D341Med (cell line): ENCODE measurements at places on chromosomes 12 and 14.
A peak's percentile ranks its signal among the peaks of the same experiment; 100 is the strongest.

DNA sequence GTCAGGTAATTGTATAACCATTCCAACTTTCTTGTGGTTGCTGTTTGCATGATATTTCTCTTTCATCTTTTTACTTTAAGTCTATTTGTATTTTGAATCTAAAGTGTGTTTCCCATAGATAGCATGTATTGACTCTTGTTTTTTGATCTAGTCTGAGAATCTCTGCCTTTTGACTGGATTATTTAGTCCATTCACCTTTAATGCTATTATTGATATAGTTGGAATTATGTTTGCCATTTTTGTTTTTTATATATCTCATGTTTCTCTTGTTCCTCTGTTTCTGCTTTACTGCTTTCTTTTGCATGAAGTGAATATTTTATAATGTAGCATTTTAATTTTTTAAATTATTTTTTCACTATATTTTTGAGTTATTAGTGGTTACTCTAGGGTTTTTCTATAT, 103.9 kb upstream of the PMCH start:
- DNase-seq = no peak

- no peak for DNase-seq
Observed at GRCh38 chr12:3071107-3071506, 6.1 kb upstream of the TSPAN9 start.

- DNase-seq = peak; percentile 53
Observed at GRCh38 chr14:34324363-34324795, 137.7 kb downstream of the SPTSSA start.

DNA sequence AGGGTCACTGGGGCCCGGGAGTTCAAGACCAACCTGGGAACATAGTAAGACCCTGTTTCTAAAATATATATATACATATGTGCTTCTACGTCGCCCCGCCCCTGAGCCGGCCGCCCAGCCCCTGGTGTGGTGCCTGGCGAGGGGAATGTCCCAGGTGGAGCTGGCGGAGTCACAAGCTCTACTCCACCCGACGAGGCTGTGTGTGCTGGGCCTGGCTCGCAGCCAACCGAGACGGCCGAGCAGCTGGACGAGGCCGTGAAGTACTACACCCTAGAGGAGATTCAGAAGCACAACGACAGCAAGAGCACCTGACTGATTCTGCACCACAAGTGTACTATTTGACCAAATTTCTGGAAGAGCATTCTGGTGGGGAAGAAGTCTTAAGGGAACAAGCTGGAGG, 22.1 kb upstream of the ITPK1 start:
- no peak for DNase-seq

GRCh38 chr14:74612350-74613021, 449 bp upstream of the LTBP2 start:
- DNase-seq = peak; percentile 97

GRCh38 chr14:94066089-94066676, 14.8 kb downstream of the DDX24 start:
- no peak for DNase-seq

DNA sequence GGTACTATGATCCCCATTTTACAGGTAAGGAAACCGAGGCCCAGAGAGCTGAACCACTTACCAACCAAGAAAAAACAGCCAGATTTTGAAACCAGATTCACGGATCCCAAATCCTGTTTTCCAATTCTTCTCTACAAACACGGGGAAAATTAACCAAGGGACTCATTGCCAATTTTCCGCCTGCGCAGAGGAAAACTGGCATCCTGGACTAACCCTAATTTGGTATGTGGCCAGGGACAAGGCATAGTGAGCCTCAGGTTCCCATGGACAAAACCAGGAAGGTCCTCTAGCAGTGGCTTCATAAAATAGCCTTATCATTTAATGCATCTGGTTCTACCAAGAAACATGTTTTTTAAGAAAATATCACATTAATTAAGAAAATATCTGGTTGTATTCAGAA, 517.3 kb downstream of the MED13L start:
- DNase-seq = no peak

DNA sequence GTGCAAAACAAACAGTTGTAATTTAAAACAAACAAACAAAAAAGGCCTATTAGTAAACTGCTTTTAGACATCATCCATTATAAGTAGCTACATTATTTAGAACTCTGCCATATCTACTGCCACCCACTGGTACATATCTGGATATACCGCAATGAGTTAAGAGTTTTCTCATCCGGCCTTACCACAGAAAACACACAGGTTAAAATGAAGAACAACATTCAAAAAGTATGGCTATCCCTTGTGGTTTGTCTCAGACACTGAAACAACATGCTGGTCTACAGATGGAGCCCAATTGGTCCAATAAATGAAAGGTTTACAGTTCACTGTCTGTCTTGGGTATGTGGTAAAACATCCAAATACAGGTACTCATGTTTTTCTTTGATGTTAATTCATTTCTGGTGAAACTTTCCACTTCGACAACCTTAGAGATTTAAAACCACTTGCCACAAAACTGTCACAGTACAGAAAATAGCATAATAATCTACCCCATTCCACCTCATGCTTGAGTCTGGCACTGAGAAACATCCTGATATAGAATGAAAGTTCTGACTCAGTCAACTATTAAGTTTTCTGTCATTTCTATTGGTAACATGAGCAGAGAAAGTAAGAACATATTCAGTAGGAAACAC, 354.3 kb downstream of the CEP128 start:
- DNase-seq = peak; percentile 27

GRCh38 chr12:113766879-113767878, 198.9 kb downstream of the RBM19 start:
- DNase-seq = no peak

DNA sequence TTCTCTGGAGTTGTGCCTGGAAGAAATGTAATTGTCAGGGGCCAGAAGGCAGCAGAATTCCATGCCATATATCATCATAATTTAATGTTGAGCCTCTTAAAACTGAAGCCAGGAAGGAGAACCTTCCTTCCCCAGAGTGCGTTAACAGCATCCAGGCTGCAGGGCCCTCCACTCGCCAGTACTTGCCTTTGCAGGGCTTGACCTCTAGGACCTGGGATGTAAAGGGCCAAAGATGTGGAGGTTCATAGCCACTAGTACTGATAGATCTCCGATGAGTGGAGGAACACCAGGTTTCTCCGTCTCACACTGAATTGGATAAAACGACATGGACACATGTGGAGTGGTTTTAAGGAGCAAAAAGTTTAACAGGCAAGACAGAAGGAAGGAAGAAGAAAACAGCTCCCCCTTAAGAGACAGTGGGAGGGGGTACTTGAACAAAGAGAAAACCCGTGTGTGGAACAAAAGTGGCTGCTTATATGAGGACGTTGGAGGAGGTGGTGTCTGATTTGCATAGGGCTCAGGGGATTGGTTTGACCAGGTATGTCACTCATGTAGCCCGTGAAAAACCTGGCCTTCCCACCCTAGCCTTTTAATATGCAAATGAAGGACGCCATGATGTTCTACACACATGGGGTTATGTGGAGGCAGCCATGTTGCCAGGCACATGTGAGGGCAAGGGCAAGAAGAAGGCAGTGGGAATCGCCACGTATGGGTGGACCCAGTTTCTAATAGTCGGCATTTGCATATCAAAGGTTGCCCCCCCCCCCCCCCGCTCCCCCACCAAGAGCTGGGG, 38.8 kb upstream of the WSCD2 start:
- DNase-seq = no peak

DNA sequence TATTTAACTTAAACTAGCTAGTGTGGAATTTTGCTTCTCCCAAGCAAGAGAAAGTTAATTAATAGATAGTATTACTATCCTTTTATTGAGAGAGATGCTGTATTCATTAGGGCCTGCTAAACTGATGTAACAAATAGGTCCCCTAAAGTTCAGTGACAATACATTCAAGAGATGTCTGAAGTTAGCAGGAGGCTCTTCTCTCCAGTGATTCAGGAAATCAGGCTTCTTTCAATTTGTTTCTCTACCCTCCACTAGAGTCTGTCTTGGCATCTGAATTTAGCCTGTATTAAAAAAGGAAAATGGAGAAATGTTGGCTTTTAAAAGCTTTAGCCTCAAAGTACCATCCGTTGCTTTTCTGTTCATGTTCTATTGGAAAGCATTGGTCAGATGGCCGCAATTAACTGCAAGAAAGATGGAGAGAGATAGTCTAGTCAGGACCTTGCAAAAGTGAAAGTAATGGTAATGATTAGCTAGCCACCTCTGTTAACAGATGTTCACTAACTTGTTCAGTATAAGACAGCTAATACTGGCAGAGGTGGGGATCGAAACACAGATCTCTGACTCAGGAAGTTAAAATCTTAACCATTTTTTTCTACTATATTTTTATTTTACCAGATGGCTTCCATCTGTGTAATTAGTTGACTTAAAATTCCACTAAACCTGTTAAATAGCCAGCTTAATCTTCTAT, 786.8 kb downstream of the TMTC2 start:
- no peak for DNase-seq

DNA sequence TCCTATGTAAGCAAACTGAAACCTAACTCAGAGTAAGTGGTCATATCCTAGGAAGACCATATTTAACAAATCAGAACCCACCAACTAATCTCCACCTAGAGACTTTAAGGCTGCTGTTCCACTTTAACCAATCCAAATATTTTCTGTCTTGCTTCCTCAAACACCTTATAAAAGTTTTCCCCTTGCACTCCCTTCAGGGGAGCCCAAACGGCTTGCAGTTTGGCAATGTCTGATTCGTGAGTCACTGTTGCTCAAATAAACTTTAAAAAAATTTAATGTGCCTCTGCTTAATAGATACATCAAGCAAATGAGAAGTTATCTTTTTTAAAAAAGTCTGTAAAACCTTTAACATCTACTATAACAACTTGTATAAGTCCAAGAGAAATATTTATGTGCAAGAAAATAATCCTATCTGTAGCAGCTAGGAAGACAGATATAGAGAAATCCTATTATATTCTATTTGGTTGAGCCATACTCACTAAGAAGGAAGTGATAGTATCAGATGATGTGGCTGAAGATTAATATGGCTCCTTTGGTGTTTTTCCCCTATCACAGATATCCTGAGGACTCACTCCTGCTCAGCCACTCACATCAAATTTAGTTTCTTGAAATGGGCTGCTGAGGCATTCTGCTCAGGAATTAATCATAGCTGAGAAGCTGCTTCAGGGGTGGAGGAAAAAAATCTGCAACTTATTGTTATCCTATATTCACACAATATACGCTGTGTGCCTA, 65.1 kb upstream of the DUSP6 start:
- DNase-seq = no peak

GRCh38 chr14:71206766-71207371, 299.6 kb downstream of the PCNX1 start:
- DNase-seq = no peak

DNA sequence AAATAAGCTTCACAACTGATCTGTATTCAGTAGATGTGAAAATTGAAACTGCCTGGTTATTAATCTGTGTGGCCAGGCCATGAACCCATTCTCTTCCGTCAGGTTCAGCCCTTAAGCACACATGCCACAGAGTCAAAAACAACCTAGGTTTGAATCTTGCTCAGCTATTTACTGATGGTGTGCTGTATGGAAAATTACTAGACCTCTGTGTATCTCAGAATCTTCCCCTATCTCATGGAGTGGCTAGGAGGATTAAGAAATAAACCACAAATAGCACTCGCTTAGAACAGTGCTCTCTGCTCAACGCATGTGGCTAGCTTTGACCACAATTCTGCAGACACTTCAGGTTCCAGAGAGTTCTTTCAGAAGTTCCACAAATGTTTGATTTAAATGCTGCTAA, 240.7 kb upstream of the PLEKHG7 start:
- DNase-seq = no peak

GRCh38 chr14:51789114-51789513, 71.3 kb upstream of the GNG2 start:
- DNase-seq = no peak

GRCh38 chr14:56341766-56342493, 223.7 kb downstream of the PELI2 start:
- DNase-seq = no peak

DNA sequence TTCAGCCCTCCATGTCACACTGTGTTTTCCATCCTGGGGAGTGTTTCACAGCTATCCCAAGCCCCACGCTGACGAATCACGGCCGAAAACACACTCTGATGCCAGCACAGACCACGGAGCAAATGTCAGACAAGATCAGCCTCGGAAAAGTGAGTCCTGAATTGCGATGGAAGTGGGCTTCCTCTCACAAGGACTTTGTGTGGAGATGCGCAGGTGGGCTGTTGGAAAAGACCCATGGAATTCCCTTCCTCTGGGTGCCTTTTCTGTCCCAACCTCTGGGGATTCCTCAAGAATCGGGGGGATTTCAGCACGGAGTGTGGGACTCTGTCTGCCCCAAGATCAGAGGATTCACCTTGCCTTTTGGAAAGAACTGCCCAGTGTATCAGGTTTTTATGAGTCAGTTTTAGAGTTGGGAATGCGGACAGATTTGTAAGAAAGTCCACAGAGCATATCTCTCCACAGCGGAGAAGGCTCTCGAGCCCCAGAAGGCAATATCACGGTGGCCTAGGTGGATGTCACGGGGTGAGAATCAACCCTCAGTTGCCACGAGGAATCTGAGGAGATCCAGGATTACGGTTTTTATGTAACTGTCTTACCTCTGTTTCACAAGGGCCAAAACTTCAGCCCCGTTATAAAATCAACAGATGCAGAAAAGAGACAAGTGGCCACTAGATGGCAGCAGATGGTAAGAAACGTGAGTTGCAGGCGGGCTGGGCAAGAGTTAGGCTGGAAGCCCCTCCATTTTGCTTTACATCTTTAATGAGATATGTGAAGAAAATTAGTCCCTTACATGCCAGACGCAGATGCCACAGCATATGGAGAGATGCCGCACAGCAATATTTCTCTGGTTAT, 201.9 kb downstream of the DAD1 start:
- DNase-seq = peak; percentile 83

DNA sequence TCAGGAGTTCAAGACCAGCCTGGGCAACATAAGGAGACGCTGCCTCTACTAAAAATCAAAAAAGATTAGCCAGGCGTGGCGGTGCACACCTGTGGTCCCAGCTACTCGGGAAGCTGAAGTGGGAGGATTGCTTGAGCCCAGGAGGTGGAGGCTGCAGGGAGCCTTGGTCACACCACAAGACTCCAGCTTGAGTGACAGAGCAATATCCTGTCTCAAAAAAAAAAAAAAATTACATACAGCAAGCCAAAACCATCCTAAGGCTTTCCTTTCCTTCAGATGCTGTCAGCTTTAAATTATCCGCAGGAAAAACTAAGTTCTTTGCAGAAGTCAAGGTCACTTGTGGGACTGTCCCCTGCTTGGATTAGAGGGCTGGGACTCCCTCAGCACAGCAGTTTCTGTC, 1.3 kb downstream of the CS start:
- no peak for DNase-seq

- DNase-seq = no peak
Observed at GRCh38 chr12:11716794-11717518, 67.5 kb downstream of the ETV6 start.

DNA sequence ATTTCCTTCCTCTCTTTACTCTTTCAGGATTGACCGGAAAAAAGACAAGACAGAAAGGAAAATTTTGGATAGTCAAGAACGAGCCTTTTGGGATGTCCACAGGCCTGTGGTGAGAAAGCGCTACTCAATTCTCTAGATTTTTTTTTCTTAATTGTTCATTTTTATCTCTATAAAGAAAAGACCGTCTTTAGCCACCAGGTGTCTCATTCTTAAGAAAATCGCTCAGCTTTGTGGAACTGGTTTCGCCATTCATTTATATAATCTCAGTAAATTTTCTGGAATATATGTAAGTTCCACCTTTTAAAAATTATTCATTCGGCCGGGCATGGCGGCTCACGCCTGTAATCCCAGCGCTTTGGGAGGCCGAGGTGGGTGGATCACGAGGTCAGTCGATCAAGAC, 421.1 kb downstream of the DPF3 start:
- DNase-seq = no peak
